GM23248 (cell line): ENCODE measurements at places on chromosomes 1 and 21. TPM values are rescaled to one million over a fixed set of nuclear protein-coding genes. Genes with fewer than 3 reads are reported as not detected.

- H3K4me1 ChIP-seq: peaks cover 56% of the 10 kb centered on the region
- H3K27ac ChIP-seq: peak overlapping the region; percentile 90
- peak; percentile 86 for DNase-seq
- no peaks in the 10 kb centered on the region for H3K27me3 ChIP-seq
- no peaks in the 10 kb centered on the region for H3K36me3 ChIP-seq
These were observed 90.9 kb downstream of the LRRC8C start for GRCh38 chr1:89723863-89724262.

GRCh38 chr1:198185759-198186158, 29.0 kb downstream of the NEK7 start:
- H3K27me3 ChIP-seq: no peaks in the 10 kb centered on the region
- H3K36me3 ChIP-seq: peaks cover 3% of the 10 kb centered on the region; the same call in 1 of the 2 replicates
- H3K27ac ChIP-seq: peak overlapping the region; percentile 15
- H3K4me3 ChIP-seq: no peak overlapping the region
- peaks cover 82% of the 10 kb centered on the region for H3K4me1 ChIP-seq

GRCh38 chr21:45257673-45258341, 29.9 kb downstream of the POFUT2 start:
- no peak overlapping the region for H3K4me3 ChIP-seq
- peaks cover 5% of the 10 kb centered on the region for H3K4me1 ChIP-seq
- DNase-seq: no peak
- peaks cover 16% of the 10 kb centered on the region; the same call in 1 of the 2 replicates for H3K27me3 ChIP-seq
- no peak overlapping the region for H3K27ac ChIP-seq

GRCh38 chr1:37691497-37692077, 729 bp upstream of the CDCA8 start:
- peaks cover 21% of the 10 kb centered on the region for H3K4me1 ChIP-seq
- peak overlapping the region; percentile 56 for H3K27ac ChIP-seq
- peak; percentile 86 for DNase-seq
- H3K4me3 ChIP-seq: peak overlapping the region; percentile 85

- H3K36me3 ChIP-seq: no peaks in the 10 kb centered on the region
- no peak overlapping the region for H3K4me3 ChIP-seq
- peak; percentile 22 for DNase-seq
- no peaks in the 10 kb centered on the region for H3K27me3 ChIP-seq
- no peaks in the 10 kb centered on the region for H3K4me1 ChIP-seq
- no peak overlapping the region for H3K27ac ChIP-seq
These were observed 415.3 kb upstream of the CAMK1G start for GRCh38 chr1:209168204-209168603.

The PPIAL4G gene
- total RNA-seq: not detected in 2 replicates
